ENCODE measurements at places on chromosomes 2 and 18. TPM values are rescaled to one million over a fixed set of nuclear protein-coding genes. Genes with fewer than 3 reads are reported as not detected.

The TSN gene
- total RNA-seq: 72.2 TPM

The DES gene
- not detected for total RNA-seq

The ATL2 gene
- 54.5 TPM for total RNA-seq

The STPG4 gene
- 0.50 TPM for total RNA-seq

The GREB1L gene
- not detected for total RNA-seq

The INPP4A gene
- total RNA-seq: 108 TPM

The GKN1 gene
- not detected for total RNA-seq

The CPO gene
- not detected for total RNA-seq

The OBSL1 gene
- total RNA-seq: not detected

The UGT1A10 gene
- not detected for total RNA-seq

The DPY30 gene
- 65.5 TPM for total RNA-seq

The EMILIN1 gene
- total RNA-seq: 1.1 TPM

The SRD5A2 gene
- 0.05 TPM for total RNA-seq

The SLC14A1 gene
- 2.4 TPM for total RNA-seq

The CLIP4 gene
- 28.2 TPM for total RNA-seq

The TXNDC2 gene
- not detected for total RNA-seq

The UGT1A8 gene
- not detected for total RNA-seq

The TUBB8B gene
- not detected for total RNA-seq

The ASPRV1 gene
- 1.3 TPM for total RNA-seq

The C2orf72 gene
- 0.07 TPM for total RNA-seq

The SKOR2 gene
- total RNA-seq: not detected

The ZBTB7C gene
- total RNA-seq: 0.11 TPM

The SERPINB3 gene
- not detected for total RNA-seq

The DNAH7 gene
- not detected for total RNA-seq
